ENCODE measurements at places on chromosomes 5 and 9.

DNA sequence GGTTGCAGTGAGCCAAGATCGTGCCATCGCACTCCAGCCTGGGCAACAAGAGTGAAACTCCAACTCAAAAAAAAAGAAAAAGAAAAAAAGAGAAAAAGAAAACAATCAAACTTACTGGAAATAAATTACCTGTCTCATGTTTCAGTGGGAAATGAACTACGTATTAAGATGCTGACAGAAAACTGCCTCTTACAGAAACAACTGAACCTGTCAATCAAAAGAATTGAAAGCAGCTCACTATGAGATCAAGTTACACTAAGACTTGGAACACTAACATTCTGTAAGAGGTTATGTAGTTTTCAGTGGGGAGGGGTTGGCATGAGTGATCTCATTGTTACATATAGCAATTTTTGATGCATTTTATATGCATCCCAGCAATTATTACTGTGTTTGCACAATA is 64.4 kb upstream of the SPATA31E1 start:
- no peak for DNase-seq

- no peak for DNase-seq
Observed at GRCh38 chr5:75612226-75612569, 945 bp downstream of the ANKDD1B start.

GRCh38 chr5:44246986-44247385 is 142.2 kb downstream of the FGF10 start:
- no peak for DNase-seq

DNA sequence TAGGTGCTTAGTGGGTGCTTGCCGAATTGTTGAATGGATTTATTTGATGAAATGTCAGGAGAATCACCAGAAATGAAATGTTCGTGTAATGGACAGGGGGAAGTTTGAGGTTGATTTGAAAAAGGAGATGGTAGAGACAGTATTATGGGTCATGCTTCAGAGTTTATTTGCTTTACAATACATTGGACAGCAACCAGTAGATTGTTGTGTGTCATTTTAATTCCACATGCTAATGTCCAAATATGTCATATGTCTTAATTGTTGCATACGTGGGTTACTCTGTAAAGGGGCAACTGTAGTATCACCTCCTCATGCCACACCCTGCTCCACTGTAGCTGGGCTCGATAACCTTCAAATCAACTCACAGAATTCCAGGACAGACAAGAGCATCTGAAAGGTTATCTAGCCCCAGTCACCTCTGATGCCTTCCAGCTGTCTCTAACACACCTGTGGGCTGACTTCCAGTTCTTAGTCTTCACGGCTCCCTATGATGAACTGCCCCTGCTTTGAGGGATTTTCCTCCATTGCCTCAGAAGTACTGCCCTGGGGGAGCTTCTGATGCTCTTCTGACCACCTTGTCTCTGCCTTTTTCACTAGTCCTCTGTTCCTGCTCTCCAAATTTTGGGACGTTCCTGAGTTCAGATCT is 1.7 kb downstream of the PDCD1LG2 start:
- no peak for DNase-seq

DNA sequence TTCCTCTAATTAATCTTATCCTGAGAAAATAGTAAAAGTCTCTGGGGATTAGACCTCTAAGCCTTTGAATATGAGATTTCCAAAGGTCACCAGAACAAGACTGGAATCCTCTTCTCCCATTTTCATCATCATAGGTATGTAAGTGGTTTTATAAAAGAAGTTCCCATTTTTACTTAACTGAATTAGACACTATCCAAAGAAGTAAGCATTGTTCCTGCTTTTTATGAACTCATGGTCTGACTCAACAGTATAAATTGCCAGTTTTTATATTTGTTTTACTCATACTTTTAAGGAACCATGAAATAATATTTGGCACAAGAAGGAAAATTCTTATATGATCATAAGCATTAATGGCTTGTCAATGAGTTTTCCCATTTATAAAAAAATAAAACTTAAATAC is 167.1 kb upstream of the ADRA1B start:
- no peak for DNase-seq
